ENCODE measurements at places on chromosomes 3 and 15. TPM values are rescaled to one million over a fixed set of nuclear protein-coding genes. Genes with fewer than 3 reads are reported as not detected.

GRCh38 chr15:52080031-52080430 lies 32.5 kb downstream of the BCL2L10 start:
- DNase-seq = peak; percentile 32
- peaks cover 6% of the 10 kb centered on the region for H3K4me1 ChIP-seq
- H3K4me3 ChIP-seq = no peak overlapping the region
- H3K27ac ChIP-seq = no peak overlapping the region

DNA sequence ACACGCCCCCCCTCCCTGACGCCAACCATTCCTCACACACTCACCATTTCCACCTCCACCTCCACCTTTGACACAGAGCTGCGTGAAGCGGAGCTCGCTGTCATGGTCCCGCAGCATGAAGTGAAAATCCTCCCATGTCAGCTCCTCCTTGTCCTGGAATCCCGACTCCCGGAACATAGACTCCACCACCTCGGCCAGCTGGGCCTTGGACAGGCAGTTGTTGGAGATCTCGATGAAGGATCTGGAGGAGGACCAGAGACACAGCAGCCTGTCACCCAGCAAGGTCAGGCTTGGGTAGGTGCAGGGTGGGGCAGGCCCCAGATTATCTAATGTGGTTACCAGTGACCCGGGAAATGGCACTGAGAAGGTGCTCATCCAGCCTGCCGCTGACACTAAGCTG lies 12.2 kb downstream of the DUOX2 start:
- no peak for DNase-seq
- no peaks in the 10 kb centered on the region for H3K36me3 ChIP-seq
- H3K4me1 ChIP-seq = no peaks in the 10 kb centered on the region

DNA sequence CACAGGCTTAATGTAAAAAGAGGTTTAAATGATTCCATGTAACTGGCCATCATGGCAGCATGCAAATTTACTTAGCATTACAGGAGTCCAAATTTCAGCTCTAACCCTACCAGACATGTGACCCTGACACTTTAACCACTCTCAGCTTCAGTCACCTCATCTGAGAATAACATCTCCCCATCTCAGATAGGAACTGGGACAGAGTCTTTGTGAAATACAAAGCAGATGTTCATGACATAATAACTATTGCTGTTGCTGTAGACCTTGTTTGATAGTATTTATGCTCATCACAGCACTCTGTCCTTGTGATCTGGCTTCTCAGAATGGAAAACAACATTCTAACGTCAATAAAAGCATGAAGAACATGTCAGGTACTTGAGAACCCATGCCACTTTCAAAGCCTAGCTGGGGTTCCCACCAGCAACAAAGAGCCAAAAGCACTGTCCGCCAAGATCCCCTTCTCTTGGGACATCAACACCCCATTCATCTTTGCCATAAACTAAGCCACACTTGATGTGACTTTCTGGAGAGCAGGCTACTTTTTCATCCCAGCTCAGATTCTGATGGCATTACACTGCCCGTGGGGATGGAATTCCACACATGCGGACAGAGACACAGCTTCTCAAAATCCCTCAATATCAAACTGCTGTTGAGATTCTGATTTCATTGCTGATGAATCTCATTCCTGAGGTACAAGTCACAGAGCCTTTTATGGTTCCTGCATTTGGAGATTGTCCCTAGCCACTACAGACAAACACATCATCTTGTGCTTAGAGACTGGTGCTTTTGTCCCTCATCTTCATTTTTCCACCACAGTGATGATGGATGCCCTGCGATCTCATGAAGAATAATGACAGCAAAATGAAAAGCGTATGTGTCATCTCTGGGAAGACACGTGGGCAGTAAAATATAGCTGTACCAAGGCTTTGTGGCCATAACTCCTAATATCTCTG lies 202.7 kb downstream of the TNIK start:
- DNase-seq = no peak
- H3K4me1 ChIP-seq = no peaks in the 10 kb centered on the region
- H3K27me3 ChIP-seq = no peaks in the 10 kb centered on the region
- no peaks in the 10 kb centered on the region for H3K36me3 ChIP-seq
- no peak overlapping the region for H3K4me3 ChIP-seq
- no peak overlapping the region for H3K27ac ChIP-seq

The OXTR gene
- 5.6 TPM for polyA plus RNA-seq

The CCDC71 gene
- 17.5 TPM for polyA plus RNA-seq

The SLC25A26 gene
- 19.8 TPM for polyA plus RNA-seq

The CEP19 gene
- 11.2 TPM for polyA plus RNA-seq

DNA sequence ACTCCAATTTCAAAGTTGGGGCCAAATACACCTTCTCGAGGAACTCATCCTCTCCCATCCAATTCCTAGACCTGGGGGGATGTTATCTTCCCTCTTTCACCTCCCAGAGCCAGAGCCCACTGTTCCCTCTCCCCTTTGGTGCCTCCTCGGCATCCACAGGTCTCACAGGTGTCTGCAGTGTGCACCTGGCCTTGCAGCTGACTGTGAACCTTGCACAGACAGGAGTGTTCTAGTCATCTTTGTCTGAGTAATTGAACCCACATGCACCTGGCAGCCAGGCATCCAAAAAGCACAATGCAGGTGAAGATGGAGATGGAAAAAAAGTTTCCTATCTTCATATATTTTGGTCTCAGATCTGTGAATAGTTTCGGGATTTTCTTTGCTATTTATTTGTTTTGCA lies 30.8 kb downstream of the PCOLCE2 start:
- DNase-seq = no peak
- no peaks in the 10 kb centered on the region for H3K36me3 ChIP-seq
- H3K27ac ChIP-seq = no peak overlapping the region
- no peaks in the 10 kb centered on the region for H3K4me1 ChIP-seq
- H3K27me3 ChIP-seq = no peaks in the 10 kb centered on the region

DNA sequence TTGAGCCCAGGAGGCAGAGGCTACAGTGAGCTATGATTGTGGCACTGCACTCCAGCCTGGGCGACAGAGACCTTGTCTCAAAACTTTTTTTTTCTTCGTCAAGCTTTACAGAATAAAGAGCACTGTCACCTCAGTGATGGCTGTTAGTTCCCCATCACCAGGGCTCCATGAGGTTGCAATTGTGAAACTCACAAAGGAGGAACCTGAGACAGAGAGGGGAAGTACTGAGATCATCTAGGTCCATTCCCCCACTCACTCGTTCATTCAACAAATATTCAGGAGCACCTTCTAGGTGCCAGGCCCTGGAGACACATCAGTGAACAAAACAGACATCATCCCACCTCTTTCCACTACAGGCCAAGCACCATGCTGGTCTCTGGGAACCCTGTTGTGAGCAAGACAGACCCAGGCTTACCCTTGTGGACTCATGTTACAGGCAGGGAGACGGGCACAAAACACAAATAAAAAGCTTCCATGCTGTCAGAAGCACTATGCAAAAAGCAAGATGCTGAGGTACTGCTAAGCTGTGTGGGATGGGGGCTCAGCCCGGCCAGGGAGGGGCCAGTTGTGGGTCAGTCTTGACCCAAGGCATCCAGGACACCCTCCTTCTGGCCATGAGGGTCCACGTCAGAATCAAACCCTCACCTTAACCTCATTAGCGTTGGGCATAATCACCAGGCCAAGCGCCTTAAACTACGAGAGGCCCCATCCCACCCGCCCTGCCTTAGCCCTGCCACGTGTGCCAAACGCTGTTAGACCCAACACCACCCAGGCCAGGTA lies 2.1 kb upstream of the RHO start:
- no peak for DNase-seq
- peaks cover 39% of the 10 kb centered on the region for H3K4me1 ChIP-seq
- peaks cover 5% of the 10 kb centered on the region for H3K36me3 ChIP-seq
- H3K4me3 ChIP-seq = no peak overlapping the region

The CCDC9B gene
- 5.8 TPM for polyA plus RNA-seq

The PTH1R gene
- polyA plus RNA-seq = 14.0 TPM

- DNase-seq = no peak
- H3K27ac ChIP-seq = no peak overlapping the region
- H3K36me3 ChIP-seq = no peaks in the 10 kb centered on the region
- H3K27me3 ChIP-seq = no peaks in the 10 kb centered on the region
Observed at GRCh38 chr3:46668116-46668515, 25.4 kb downstream of the ALS2CL start.

The RETNLB gene
- not detected for polyA plus RNA-seq

GRCh38 chr15:67618297-67618696 lies 75.8 kb downstream of the MAP2K5 start:
- no peak for DNase-seq
- H3K27me3 ChIP-seq = no peaks in the 10 kb centered on the region
- H3K4me3 ChIP-seq = no peak overlapping the region
- H3K4me1 ChIP-seq = no peaks in the 10 kb centered on the region
- H3K36me3 ChIP-seq = peaks cover 2% of the 10 kb centered on the region
- H3K27ac ChIP-seq = no peak overlapping the region

GRCh38 chr15:71788646-71789579 lies 21.4 kb upstream of the NR2E3 start:
- no peak overlapping the region for H3K4me3 ChIP-seq
- H3K27ac ChIP-seq = no peak overlapping the region
- DNase-seq = no peak
- no peaks in the 10 kb centered on the region for H3K27me3 ChIP-seq

DNA sequence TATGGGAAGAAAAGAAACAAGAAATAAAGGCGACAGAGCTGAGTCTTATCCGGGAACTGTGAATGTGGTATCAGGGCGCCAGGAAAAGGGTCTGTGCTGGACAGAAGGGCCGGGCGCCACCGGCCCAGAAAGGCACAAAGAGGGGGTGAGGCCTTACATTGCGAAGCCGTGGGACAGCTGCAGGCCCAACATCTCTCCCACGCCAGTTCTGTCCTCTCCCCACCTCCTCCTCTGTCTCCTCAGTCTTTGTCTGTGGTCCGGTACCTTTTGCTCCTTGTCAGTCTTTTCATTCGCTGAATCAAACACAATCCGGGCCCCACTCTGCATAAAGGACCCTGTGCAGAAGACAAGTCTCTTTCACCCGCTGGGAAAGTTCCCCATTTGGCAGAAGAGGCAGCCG lies 81.8 kb downstream of the LRIG1 start:
- peak overlapping the region; percentile 87 for H3K27ac ChIP-seq
- H3K36me3 ChIP-seq = peaks cover 3% of the 10 kb centered on the region
- no peak for DNase-seq
- peaks cover 46% of the 10 kb centered on the region for H3K4me1 ChIP-seq
- no peaks in the 10 kb centered on the region for H3K27me3 ChIP-seq

GRCh38 chr15:41790756-41791546 lies 16.7 kb downstream of the MAPKBP1 start:
- no peaks in the 10 kb centered on the region for H3K27me3 ChIP-seq
- no peak overlapping the region for H3K4me3 ChIP-seq
- no peak for DNase-seq
- no peak overlapping the region for H3K27ac ChIP-seq

DNA sequence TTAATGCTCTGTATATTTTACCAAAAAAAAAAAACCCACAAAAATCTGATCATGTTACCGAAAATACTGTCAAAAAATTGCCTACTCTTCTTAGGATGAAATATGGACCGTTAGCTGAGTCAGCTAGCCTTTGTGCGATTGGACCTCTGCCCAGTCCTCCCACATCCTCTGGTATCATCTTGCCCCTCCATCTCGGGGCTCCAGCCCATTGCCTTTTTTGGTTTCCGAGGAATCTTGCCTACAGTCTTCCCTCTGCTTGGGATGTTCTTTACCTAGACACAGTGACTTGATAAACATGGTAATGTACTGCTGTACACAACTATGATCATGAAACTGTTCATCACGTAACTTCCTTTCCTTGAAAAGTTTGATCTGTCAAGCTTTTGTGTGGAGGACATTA lies 371.4 kb downstream of the SV2B start:
- H3K4me1 ChIP-seq = peaks cover 4% of the 10 kb centered on the region
- H3K4me3 ChIP-seq = no peak overlapping the region
- H3K27ac ChIP-seq = no peak overlapping the region
- H3K36me3 ChIP-seq = no peaks in the 10 kb centered on the region
- no peak for DNase-seq

DNA sequence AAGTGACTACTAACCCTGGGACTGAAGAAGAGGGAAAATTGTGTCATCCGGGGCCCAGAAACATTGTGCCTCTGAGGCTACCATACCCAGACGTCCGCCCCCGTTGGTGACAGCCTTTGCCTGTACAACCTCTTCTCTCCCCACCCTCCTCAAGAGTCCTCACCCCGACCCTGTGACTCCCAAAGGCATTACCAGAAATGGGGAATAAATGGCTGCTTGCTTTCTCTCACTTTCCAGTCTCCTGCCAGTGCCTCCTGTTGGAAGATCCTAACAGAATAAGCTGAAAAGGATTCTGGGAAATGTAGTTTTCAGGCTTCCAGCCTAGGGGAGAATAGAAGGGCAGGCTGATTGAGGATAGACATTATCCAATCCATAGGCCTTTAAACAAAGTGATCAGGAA lies 30.8 kb upstream of the SLC25A36 start:
- H3K4me3 ChIP-seq = peak overlapping the region; percentile 27
- no peaks in the 10 kb centered on the region for H3K27me3 ChIP-seq
- no peaks in the 10 kb centered on the region for H3K4me1 ChIP-seq
- H3K27ac ChIP-seq = no peak overlapping the region
- H3K36me3 ChIP-seq = no peaks in the 10 kb centered on the region

The DLEC1 gene
- polyA plus RNA-seq = 8.4 TPM

DNA sequence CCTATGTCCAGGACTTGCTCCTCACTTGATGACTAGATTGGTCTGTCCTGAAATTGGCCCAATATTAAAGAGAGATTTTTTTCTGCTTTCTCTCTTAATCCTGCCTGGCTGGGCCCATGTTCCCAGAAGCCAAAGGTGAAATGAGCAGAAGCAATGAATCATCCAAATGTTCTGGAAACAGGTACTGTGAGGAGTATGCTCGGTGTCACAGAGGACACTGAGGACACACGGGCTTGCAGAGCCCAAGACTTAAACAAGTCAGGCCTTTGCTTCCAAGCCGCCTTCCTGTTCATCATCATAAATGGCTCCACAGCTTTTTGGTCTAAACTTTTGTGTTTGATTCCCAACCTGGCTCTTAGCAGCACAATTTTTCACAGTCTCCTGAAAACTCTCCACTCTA lies 31.4 kb downstream of the EIF3J start:
- H3K4me1 ChIP-seq = no peaks in the 10 kb centered on the region
- H3K4me3 ChIP-seq = no peak overlapping the region
- no peak for DNase-seq
- peaks cover 50% of the 10 kb centered on the region for H3K36me3 ChIP-seq

- no peak for DNase-seq
- H3K27me3 ChIP-seq = no peaks in the 10 kb centered on the region
- H3K27ac ChIP-seq = no peak overlapping the region
- no peaks in the 10 kb centered on the region for H3K36me3 ChIP-seq
- peaks cover 30% of the 10 kb centered on the region for H3K4me1 ChIP-seq
Observed at GRCh38 chr15:100198442-100198841, 143.3 kb downstream of the ADAMTS17 start.

GRCh38 chr3:112017091-112017490 lies 17.4 kb upstream of the TMPRSS7 start:
- DNase-seq = no peak
- no peak overlapping the region for H3K4me3 ChIP-seq
- H3K4me1 ChIP-seq = peaks cover 11% of the 10 kb centered on the region

All from spinal cord (tissue), 10 donors.